ENCODE measurements at places on chromosomes 5 and 9.

GRCh38 chr9:98884849-98885248 is 58.9 kb upstream of the COL15A1 start:
- DNase-seq: no peak

GRCh38 chr9:71928806-71929205 is 17.4 kb downstream of the C9orf85 start:
- no peak for DNase-seq

- no peak for DNase-seq
Measured at GRCh38 chr5:122187426-122187825, 58.1 kb downstream of the ZNF474 start.

GRCh38 chr9:20906326-20906725 is 125.1 kb downstream of the HACD4 start:
- DNase-seq: no peak

GRCh38 chr5:102858808-102859207 is 103.7 kb downstream of the PAM start:
- DNase-seq: no peak

DNA sequence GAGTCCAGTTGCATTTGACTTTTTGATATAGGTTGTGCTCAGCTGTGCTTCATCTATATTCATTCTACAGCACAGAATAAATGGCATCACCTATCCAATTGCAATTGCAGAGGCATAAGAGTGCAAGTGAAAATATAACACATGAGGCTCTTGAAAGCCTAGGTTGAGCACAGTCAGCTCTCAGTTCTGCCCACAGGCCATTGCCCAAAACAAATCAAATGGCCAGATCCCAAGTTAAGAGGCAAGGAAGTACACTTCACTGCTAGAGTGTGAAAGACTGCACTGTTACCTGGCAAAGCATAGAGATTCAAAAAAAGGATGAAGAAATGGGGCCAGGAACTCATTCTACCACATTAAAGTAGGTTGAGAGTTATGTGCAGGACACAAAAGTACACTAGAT is 305.5 kb upstream of the SEMA6A start:
- DNase-seq: no peak

DNA sequence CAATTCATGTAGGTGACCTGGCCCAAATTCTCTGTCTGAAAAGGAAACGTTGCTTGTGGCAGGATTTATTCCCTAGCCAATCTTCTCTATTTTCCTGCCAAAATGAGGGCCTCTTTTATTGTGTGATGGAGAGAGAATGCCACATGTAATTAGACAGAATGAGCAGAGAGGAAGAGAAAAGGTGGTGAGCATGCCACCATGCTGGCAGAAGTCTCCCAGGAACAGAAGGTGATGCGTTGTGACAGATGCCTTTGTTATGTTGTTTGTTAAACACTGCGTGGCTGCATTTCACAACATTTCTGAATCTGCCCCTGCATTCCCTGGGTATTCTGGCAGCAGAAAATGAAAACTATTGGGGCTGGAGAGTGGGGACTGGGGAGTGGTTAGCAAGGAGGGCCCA is 577.6 kb downstream of the TLR4 start:
- no peak for DNase-seq

DNA sequence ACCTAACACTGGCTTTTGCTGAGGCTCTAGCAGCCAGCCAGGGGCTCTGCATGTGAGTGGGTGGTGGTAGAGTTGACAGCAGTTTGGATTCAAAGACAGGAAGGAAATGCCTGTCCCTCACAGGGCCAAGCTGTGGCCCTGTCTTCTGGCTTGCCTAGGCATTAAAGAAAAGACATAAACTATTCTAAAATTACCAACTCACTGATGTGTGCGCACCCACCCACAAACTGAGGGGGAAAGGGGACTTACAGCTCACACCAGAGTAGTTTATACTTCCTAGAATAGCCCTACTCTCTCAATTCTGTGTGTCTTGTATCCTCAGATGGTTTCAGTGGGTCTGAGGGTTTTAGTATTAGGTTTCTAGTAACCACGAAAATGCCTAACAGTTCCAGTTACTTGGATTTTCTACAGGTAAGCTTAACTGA is 18.3 kb upstream of the IL13 start:
- no peak for DNase-seq

GRCh38 chr9:137382444-137383080 is 40.4 kb downstream of the EXD3 start:
- DNase-seq: no peak

DNA sequence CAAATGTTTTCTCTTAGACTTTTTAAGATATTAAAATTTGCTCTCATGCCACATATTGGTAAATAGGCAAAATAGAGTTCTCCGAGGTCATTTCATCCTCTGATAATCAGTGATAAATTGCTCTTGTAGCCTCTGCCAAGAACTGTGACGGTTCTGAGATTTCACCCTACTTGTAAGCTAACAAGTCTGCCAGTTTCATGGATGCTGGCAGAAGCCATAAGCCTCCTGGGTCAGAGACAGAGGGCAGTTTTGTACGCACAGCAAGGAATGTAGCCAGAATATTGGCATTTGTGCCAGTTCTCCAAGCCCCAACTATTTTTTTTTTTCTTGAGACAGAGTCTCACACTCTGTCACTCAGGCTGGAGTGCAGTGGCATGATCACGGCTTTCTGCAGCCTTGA is 945.0 kb upstream of the WWC1 start:
- no peak for DNase-seq

- DNase-seq: no peak
Measured at GRCh38 chr5:86909418-86910295, 291.9 kb downstream of the COX7C start.

GRCh38 chr5:125756456-125756855 is 666.8 kb upstream of the GRAMD2B start:
- no peak for DNase-seq

- no peak for DNase-seq
Measured at GRCh38 chr9:135536216-135536615, 9.7 kb upstream of the OBP2A start.

- DNase-seq: no peak
Measured at GRCh38 chr5:145934276-145934675, 2.1 kb upstream of the SH3RF2 start.

- no peak for DNase-seq
Measured at GRCh38 chr9:89862316-89862715, 257.5 kb downstream of the GADD45G start.

- DNase-seq: no peak
Measured at GRCh38 chr5:173443971-173444370, 115.8 kb upstream of the STC2 start.

DNA sequence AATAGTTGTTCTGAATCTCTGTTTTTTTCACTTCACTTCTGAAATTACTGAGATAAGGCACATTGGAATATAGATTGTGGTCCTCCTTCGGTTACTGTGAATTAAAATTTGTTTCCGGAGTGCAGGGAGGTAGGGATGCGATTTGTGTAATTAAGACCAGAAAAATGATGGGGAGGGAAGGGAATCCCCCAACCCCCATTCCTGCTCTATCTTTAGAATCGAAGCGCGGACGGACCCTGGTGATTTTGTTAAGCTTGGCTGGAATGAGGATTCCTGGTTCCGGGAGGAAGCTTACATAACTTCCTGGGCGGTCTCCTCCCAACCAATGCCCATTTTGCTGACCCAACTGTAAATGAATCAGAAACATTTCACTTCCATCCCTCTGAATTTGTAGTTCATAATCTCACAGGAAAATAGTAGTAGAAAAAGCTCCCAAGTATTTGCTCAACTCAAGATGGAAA is 220.1 kb upstream of the MSX2 start:
- DNase-seq: no peak

GRCh38 chr5:72648480-72648879 is 141.3 kb upstream of the ZNF366 start:
- DNase-seq: no peak

DNA sequence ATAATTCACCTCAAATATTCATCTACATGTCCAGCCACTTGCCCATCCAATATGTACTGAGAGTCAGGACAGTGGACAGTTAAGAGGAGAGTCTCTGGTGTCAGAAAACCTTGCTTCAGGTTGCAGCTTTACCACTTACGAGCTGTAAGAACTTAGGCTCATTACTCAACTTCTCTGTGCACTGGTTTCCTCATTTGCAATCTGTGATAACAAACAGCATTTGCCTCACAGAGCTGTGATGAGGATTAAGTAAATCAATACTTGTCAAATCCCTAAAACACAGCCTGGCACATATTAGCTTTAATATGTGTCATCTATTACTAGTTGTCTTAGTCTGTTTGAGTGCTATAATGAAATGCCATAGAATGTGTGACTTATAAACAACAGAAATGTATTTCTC is 8.6 kb downstream of the GOLGA1 start:
- no peak for DNase-seq

DNA sequence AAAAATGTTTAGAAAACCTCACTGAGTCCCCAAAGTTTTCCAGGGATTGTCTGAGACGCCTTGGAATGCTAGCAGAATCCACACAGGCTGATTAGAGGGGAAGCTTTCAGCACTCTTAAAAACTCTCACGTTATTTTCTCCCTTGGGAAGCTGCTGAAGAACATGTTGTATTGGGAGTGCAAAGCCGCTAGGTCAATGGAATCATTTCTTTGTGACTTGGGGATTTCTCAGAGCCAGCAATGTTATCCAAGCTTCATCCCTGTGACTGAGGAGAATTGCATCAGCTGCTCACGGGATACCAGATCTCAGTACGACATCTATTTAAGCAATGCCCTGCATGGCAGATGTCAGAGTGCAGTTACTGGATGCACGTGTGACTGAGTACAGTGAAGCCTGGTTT is 426.4 kb upstream of the MPDZ start:
- DNase-seq: no peak

DNA sequence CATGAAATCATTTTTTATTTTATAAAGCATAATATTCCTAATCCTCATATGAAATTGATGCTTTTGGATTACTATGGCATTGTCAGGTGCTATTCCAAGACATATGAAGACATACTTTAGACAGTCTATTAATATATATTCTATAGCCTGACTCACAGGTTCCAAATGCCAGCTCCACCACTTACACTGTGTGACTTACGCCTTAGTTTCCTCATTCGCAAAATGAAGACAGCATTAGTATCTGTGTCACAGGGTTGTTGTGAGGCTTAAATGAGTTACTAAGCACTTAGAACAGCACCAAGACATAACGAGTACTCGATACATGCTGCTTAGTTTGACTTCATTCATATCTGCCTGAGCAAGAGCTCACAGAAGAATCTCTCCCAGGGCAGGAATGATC is 132.2 kb upstream of the PTGER4 start:
- DNase-seq: no peak

GRCh38 chr9:18058564-18059442 is 415.1 kb upstream of the ADAMTSL1 start:
- no peak for DNase-seq

DNA sequence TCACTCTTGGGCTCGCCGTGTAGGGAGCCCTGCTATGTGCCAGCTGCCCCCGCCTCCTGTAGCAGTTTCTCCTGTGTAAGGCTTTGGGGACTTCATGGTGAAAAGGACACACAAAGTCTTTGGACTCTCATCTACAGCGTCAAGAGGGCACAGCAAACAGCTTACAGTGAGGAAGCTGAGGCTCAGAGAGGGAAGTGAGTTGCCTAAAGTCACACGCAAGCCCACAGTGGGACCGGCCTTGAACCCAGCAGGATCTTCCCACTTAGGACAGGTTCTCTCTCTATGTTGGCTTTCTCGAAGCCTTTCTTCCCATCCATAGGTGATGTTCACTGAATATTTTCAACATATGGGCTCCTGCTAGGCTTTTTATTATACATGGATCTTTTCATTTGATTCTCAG is 9.8 kb upstream of the PRRX2 start:
- DNase-seq: no peak

DNA sequence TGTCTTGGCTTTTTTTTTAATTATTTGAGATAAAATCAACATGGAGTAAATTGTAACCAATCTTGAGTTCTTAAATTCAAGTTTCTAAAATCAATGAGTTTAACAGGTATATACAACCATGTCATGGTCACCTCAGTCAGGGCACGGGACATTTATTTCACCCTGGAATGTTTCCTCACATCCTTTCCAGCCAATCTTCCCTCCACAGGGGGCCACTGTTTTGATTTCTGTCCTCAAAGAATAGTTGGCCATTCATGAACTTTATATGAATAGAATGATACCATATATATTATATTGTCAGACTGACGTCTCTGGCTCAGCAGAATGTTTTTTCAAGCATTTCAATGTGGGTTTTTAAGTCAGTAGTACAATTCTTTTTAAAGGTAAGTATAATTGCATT is 806 bp downstream of the ZNF474 start:
- DNase-seq: no peak

DNA sequence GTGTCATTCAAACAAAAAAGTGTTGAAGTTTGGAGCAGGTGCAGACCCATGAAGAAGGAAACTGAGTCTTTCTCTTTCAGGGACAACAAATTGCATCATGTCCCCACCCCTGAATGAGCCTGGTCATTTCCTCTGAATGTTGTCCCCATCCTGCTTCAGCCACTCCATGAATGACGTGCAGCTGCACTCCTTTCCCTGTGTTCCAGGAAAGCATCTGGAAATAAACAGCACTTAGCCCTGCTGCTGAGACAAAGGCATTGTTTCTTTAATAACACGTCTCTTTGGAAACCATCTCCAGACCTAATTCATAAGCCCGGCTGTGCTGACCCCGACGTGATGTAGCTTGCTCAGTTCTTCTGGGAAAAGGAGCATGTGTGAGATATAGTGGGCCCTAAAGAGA is 682.3 kb downstream of the BRINP1 start:
- DNase-seq: no peak

- no peak for DNase-seq
Measured at GRCh38 chr5:97628031-97628430, 445.0 kb upstream of the RIOK2 start.

DNA sequence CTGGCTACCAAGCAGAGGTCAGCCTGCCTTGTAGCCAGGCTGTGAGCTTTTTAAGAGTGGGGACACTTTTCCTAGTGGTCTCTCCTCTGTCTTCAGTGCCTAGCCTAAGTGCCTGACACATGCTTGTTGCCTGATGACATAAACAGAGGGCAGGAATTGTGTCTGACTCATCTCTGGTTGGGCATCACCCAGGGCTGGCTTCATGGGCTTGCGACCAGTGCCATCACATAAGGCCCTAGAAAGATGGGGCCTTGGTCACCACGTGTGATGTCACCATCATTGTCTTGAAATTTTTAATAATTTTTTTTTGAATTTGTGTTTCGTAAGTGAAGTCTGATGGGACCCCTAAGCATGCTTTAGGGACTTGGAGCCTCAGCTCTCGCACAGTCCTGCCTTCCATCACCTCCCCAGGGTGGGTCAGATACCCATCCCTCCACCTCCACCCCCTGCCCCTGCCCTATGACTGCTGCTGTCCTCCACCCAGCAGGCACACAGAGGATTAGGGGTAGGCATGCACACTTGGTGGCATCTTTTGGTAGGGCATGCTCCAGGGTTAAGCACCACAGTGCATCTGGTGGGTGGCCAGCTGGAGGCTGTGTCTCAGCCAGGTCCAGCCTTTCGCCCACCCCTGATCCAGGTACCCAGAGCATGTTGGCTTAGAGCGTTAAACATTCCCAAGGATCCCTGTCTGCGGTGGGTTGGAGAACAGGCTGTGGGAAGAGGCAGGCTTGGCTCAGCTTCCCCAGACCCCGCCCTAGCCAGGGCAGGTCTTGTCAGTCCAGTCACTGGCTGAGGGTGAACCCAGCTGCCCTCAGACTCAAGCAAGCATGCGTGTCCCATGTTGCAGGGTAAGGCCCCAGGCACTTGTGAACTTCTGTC is 80.1 kb upstream of the SH3PXD2B start:
- no peak for DNase-seq

GRCh38 chr9:82206946-82207345 is 218.4 kb downstream of the SPATA31D1 start:
- no peak for DNase-seq

- DNase-seq: no peak
Measured at GRCh38 chr5:102241809-102242421, 54.2 kb downstream of the SLCO4C1 start.

Data from CD4-positive, alpha-beta T cell treated with Interleukin-12 subunit alpha and Interleukin-12 subunit beta, for 1 hour (primary cell).